ENCODE measurements at places on chromosomes 1 and 21. TPM values are rescaled to one million over a fixed set of nuclear protein-coding genes. Genes with fewer than 3 reads are reported as not detected.
A peak's percentile ranks its signal among the peaks of the same experiment; 100 is the strongest.

- peak; percentile 48 for DNase-seq
These were observed 798 bp downstream of the ZBED6 start for GRCh38 chr1:203796236-203796605.

GRCh38 chr1:159831412-159832141 lies 4.9 kb downstream of the SLAMF8 start:
- DNase-seq = no peak

GRCh38 chr1:198153103-198153502 lies 3.7 kb upstream of the NEK7 start:
- no peak for DNase-seq

- no peak for DNase-seq
These were observed 59.9 kb downstream of the ZBTB17 start for GRCh38 chr1:15915991-15916390.

DNA sequence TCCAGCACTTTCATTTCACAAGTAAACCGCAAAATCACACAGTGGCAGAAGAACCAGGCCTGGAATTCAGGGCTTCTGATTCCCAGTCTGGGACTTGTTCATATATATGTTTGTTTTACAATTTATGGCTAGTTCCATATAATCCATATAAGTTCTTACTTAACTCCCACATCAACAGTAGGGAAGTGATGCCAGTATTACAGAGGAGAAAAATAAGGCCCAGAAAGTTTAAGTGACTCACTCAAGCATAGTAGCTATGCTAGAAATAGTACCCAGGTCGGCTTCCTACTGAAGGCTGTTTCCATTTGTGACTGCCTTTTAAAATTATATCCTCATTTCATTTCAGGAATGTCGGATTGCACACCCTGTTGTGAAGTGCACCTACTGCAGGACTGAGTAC lies 1.4 kb downstream of the FAM76A start:
- DNase-seq = no peak

GRCh38 chr1:151416231-151416630 lies 16.9 kb downstream of the PSMB4 start:
- DNase-seq = no peak

GRCh38 chr1:62274496-62275485 lies 44.4 kb downstream of the KANK4 start:
- DNase-seq = no peak

DNA sequence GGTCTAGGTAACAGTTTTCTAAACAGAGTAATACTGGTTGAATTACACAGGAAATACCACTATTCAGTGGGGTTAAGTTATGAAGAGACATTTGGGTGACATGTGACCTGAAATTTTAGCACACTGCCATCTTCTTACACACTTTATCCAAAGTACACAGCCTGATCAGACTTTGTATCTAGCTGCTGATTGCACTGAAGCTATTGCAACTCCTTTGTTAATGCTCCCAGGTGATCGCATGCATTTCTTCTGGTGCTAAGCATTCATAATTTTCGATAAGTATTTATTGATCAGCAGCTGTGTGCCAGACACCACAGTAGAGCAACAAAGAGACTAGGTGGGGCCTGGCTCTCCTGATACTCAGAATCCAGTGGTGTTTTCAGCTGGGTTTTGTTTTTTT lies 52.4 kb downstream of the AK4 start:
- no peak for DNase-seq

GRCh38 chr1:235648954-235649367 lies 623 bp downstream of the GNG4 start:
- DNase-seq = peak; percentile 65

- DNase-seq = no peak
These were observed 39.1 kb downstream of the DISC1 start for GRCh38 chr1:231665726-231666125.

- DNase-seq = no peak
These were observed 75.2 kb downstream of the CNIH3 start for GRCh38 chr1:224691148-224691925.

- no peak for DNase-seq
These were observed 13.0 kb downstream of the DHRS3 start for GRCh38 chr1:12604986-12605385.

DNA sequence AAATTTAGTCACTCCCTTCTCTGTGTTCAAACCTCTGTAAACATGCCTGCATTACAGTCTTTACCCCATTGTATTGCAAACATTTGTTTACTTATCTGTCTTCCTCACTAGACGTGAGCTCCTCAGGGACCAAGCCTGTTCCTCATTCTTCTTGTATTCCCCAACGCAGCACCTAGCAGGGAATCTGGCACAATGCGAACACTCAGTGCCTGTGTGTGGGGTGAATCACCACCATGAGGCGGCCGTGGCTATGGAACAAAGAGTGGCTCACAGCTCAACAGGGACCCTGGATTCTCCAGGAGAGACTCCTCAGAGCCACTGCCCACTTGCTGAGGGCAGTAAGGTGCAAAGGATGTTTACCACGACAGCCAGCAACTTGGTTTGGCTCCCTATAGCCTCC lies 95.9 kb downstream of the DDX20 start:
- no peak for DNase-seq

DNA sequence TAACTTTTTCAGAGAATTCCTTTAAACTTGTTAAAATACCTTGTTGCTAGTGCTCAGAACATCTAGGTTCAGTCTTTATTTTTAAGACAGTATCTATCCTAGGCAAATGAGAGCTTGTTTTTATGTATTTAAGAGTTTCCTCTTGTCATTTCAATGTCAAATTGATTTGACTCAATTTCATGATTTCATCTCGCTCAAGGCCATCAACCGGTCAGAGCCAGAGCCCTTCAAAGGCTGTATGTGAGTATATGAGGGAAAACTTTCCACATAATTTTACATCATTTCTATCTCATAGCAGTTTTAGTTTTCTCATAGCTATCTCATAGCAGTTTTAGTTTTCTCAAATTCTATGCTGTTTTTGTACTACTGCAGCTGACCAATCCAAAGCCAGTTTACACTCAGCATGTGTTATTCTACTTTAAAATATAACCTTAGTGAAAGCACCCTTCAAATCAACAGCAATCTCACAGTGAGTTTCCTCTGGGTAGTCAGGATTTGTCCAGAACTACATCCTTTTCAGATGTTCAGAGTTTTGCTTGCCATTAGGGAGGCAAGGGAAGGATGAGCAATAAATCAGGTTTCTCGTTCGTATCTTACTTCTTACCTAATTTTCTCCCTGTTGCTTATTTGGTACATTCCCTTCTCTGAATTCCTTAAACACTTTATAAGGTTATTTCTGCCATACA lies 12.7 kb downstream of the HNRNPU start:
- no peak for DNase-seq

GRCh38 chr1:40784141-40784770 lies 669 bp downstream of the KCNQ4 start:
- DNase-seq = no peak

GRCh38 chr1:1239614-1240347 lies 6.7 kb downstream of the C1QTNF12 start:
- DNase-seq = no peak

- DNase-seq = no peak
These were observed 143.9 kb upstream of the KLHDC7A start for GRCh38 chr1:18336801-18337200.

DNA sequence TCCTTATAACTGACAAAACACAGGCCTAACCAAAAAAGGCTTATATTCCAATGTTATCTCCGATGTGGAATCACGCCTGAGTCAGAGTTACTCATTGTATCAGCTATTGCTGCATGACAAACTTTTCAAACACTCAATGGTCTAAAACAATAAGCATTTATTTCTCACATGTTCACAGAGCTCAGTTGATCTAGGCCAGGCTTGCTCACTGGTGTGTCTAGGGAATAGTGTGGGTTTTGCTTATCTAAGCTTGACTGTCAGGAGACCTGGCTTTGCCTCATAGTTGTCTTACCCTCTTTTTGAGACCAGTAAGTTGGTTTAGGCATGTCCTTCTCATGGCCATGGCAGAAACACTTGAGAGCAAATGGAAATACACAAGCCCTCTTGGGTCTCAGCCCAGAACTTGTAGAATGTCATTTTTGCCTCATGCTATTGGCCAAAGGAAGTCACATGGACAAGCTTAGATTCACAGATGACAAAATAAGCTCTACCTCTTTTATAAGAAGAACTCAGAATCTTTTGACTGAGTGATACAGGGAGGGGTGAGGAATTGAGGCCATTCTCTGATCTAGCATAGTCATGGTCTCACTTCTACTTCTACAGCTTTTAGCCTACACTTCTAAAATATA lies 130.8 kb downstream of the HMCN1 start:
- peak; percentile 47 for DNase-seq

GRCh38 chr1:7989762-7990428 lies 28.4 kb downstream of the PARK7 start:
- no peak for DNase-seq

DNA sequence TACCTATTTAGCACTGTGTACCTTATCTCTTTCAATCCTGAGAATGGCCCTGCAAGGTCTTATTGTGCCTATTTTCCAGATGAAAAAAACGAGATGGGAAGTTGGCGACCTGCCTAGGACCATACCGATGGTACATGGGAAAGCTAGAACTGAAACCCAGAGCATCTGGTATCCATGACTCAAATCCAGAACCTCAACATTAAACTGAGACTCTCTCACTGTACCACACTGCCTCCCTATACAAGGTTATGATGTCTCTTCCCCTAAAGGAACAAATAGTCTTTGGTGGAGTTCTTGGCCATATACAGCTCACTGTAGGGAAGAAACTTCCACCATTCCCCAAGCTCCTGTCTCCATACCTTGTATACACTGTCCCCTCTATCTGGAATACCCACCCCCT lies 110.7 kb downstream of the TNR start:
- DNase-seq = no peak

DNA sequence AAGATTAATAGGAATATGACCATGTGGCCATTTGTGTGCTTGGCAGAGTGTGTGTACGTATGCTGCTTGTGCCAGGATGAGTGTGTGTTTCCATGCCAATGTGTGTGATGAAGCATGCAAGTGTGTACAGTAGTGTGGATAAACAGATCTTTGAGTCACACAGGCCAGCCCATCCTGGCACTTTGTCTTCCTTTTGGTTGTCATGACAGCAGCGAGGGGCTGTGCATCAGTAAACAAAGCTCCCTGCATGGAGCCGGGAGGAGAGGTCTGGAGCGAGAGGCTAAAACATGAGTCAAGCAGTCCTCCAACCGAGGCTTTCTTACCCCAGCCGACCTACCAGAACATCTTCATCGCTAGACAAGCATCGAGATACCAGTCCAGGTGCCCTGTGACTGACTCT lies 221.2 kb downstream of the CACNA1E start:
- DNase-seq = no peak

DNA sequence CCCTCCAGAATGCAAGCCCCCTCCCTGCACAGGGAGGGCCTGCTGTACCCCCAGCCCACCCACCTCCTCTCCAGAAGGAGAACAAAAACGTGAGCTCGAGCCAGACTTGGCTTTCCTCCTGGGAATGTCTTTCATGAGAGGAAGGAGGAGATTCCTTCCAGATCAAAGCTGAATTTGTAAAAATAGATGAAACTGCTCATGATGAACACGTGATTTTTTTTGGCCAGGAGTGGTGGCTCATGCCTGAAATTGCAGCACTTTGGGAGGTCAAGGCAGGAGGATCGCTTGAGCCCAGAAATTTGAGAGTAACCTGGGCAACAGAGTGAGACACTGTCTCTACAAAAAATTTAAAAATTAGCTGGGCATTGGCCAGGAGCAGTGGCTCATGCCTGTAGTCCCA lies 21.8 kb downstream of the GPR157 start:
- no peak for DNase-seq

- DNase-seq = no peak
These were observed 92.2 kb downstream of the POU2F1 start for GRCh38 chr1:167312871-167313270.

- no peak for DNase-seq
These were observed 11.6 kb upstream of the GPR61 start for GRCh38 chr1:109527846-109528695.

DNA sequence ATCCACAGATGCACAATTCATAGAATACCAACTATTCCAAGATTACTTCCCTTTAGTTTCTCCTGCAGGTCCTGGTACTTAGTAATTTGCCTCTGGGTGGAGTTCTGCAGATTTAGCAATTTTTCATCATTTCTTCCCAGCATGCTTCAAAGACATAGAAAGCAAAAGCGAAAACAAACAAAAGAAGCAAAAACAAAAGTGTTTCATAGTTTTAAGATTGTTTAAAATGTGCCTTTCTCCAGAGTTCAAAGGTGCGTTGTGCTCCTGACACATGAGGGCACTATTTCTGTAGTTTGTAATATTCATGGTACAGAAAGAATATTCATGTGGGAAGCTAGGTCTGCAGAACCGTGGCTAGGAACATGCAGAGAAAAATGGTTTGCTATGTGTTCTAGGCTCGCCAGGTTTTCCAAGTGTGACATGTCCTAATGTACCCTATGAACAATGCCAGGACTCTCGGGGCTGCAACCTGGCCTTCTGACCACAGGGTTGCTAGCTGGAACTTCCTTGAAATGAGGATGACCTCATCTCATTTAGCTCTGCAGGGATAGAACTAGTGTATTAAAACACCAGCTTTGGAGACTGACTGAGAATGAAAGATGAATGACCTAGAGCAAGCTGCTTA lies 30.0 kb upstream of the RCSD1 start:
- DNase-seq = peak; percentile 35

DNA sequence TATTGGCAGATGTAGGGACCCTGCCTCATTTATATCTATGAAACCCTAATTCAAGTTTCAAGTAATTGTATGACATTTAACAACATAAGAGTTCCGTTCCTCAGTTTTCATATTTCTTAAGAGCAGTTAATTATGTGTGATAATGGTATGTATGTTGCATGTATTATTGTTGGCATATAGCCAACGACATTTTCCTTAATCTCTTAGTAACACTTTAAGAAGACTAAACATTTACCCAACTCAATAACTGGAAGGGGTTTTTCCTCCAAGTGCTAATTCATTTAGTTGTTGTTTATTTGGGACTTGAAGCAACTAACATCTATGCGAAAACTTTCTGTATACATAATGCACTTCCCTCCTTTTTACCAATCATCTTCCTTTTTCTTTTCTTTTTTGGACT lies 1.5 kb upstream of the RALGPS2 start:
- no peak for DNase-seq

- DNase-seq = no peak
These were observed 31.1 kb downstream of the EDARADD start for GRCh38 chr1:236425031-236425663.

DNA sequence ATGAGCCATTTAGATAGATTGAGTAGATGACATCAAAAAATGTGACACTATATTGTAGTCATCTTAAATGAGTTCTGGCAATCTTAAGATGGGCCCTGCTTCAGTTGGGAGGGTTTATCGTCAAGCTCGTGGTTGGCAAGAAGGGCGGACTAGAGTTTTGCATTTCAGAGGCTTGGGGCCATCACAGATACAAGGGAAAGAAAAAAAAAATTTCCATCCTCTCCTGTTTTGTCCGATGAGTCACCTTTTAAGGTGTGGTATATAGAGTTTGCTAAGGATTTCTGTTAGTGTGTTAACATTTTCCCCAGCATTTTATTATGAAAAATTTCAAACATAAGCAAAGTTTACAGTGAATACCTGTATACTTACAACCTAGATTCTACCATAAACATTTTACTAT lies 31.8 kb upstream of the KCNQ4 start:
- no peak for DNase-seq

- DNase-seq = no peak
These were observed 121.1 kb downstream of the FOXD2 start for GRCh38 chr1:47558601-47559593.

The AKT3 gene
- total RNA-seq = 55.0 TPM

The ENAH gene
- 158 TPM for total RNA-seq

The ACTA1 gene
- total RNA-seq = not detected

The DNAI4 gene
- 2.6 TPM for total RNA-seq

The ILDR2 gene
- 43.5 TPM for total RNA-seq

The F13B gene
- total RNA-seq = not detected

The CYP4A22 gene
- not detected for total RNA-seq

The IFNLR1 gene
- total RNA-seq = not detected

The PPFIA4 gene
- not detected for total RNA-seq

The C1orf167 gene
- total RNA-seq = not detected

The TNFAIP8L2 gene
- total RNA-seq = not detected

The DMRTA2 gene
- 15.0 TPM for total RNA-seq

The CLCNKB gene
- total RNA-seq = not detected

Data from SJSA1 (cell line).